Stimulated activated CD8-positive, alpha-beta memory T cell treated with anti-CD3 and anti-CD28 coated beads, Interleukin-2, amount 100 ng/mL, for 1 hour (primary cell): ENCODE measurements at places on chromosomes 1 and 21.

- DNase-seq, result no peak
Observed at GRCh38 chr1:71950579-71950978, 331.8 kb downstream of the NEGR1 start.

DNA sequence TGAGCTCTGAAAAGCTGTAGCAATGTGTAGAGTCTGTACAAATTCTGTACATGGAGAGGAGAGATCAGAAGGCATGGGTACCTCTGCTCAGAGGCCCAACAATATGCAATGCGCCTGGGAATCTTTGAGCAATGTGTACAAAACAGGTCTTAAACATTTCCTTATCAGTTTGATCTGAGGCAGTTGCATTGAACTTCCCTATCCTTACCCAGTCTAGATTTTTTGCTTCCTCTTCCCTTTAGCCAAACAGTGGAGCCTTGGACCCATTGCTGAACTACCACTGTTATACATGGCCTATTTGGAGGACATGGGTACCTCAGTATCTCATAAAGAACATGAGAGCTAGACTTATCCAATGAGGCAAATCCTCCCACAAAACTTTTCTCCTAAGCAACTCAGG is 12.6 kb upstream of the MNDA start:
- DNase-seq, result no peak

GRCh38 chr1:118979754-118980575 is 8.2 kb downstream of the TBX15 start:
- DNase-seq, result no peak

DNA sequence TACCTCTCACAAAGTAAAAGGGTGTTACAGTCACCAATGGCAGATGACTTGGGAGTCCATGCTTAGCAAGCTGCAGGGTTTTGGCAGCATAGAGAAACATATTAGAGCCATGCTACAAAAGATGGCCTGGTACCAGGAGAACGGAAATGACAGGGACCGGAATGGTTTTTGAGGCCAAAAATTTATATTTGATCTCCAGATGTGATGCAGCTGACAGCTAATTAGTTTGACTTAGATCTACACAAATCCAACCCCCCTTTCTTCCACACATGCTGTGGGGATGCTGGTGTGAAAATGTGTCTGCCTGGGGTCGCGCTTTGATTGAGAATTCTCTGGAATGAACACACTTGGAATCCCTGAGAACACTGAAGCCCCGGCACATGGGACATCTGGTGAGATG is 26.5 kb downstream of the SYF2 start:
- no peak for DNase-seq

- DNase-seq, result no peak
Observed at GRCh38 chr1:94322696-94323095, 85.3 kb upstream of the ARHGAP29 start.

DNA sequence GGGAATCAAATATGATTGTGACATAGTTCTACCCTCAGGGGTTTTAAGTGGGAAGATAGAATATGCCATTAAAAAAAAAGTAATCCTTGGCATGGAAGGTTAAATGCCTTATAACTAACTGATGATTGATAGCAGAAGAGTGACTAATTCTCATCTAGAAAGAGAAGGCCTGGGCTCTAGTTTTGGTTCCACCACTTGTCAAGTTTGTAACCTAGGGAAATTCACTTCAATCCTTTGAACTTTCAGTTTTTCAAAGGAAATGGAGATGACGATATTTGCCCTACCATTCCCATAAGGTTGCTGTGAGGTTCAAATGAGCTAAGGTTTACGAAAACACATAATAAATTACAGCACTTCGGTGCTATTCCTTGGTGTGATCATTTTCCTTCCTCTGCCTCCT is 88.5 kb downstream of the GPR88 start:
- DNase-seq, result no peak

GRCh38 chr1:54200519-54200997 is 591 bp downstream of the MRPL37 start:
- no peak for DNase-seq

GRCh38 chr1:116352349-116352813 is 20.7 kb upstream of the ATP1A1 start:
- DNase-seq, result no peak

GRCh38 chr1:99268021-99268420 is 3.7 kb downstream of the PLPPR4 start:
- DNase-seq, result no peak

DNA sequence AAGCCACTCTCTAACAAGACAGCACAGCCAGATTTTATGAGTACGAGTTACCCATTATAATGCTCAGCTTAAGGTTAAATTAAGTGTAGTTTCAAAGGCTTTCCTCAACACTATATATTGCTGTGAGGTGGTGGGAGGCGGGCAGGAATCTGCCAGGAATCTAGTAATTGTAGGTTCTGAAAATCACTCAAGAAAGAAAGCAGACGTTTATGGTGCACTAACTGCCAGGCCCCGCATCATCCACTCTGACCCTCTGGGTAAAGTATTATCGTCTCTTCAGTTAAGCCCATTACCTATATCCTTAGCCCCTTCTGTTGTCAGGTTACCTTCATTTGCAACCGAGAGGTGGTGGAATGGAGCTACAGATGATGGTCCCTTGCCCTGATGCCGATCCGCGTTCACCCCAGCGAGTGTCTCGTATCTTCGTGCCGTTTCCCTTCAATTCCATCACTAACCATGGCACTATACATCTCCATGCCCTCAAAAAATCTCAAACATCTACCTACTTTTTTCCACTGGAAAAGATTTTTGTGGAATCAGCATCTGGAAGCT is 12.4 kb downstream of the HMGN1 start:
- DNase-seq, result no peak

GRCh38 chr1:202890392-202890791 is 1.4 kb upstream of the RABIF start:
- no peak for DNase-seq

DNA sequence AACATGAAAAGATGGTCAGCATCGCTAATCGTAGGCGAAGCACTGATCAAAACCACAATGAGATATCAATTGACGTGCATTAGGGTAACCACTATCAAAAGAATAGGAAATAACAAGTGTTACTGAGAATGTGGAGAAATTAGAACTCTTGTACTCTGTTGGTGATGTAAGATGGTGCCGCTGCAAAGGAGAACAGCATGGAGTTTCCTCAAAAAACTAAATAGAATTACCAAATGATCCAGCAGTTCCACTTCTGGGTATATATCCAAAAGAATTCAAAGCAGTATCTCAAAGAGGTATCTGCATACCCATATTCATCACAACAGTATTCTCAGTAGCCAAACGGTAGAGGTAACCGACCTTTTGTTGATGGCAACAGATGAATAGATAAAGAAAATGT is 8.3 kb upstream of the CD101 start:
- DNase-seq, result no peak

- DNase-seq, result no peak
Observed at GRCh38 chr1:183466781-183467180, 5.5 kb upstream of the SMG7 start.
